ENCODE measurements at places on chromosomes 3 and 15.

GRCh38 chr3:195054311-195054710, 216.6 kb downstream of the XXYLT1 start:
- no peak for DNase-seq

DNA sequence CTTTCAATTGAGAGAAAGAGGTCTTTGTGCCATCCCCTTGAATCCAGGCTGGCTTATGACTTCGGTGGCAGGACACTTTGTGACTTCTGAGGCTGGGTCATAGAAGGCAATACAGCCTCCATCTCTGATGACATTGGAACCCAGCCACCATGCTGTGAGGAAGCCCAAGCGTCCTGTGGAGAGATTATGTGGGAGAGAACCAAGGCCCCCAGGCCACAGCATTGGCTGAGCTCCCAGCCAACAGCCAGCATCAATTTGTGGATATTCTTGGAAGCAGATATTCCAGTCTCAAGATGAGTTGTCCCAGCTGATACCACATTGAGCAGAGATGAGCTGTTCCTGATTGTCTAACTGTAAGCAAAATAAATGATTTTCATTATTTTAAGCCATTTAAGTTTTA, 12.7 kb upstream of the XIRP1 start:
- no peak for DNase-seq

DNA sequence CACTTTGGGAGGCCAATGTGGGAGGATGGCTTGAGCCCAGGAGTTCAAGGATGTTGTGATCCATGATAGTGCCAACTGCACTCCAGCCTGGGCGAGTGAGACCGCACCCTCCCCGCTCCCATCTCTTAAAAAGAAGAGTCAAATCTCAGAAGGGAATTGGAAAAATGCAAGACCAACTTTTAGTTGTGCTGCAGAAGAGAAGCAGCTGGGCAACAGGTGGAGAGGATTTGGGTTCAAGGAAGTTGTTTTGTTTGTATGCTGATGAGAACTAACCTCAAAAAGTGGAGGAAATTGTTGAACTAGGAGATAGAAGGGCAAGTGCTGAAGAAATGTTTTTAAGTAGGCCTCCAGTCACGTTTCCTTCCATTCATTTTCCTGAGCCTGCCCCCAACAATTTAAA, 12.8 kb upstream of the PDCD7 start:
- no peak for DNase-seq

- no peak for DNase-seq
These were observed 268.6 kb upstream of the SLITRK3 start for GRCh38 chr3:165464736-165465135.

GRCh38 chr15:71011503-71012155, 103.6 kb upstream of the THSD4 start:
- no peak for DNase-seq

DNA sequence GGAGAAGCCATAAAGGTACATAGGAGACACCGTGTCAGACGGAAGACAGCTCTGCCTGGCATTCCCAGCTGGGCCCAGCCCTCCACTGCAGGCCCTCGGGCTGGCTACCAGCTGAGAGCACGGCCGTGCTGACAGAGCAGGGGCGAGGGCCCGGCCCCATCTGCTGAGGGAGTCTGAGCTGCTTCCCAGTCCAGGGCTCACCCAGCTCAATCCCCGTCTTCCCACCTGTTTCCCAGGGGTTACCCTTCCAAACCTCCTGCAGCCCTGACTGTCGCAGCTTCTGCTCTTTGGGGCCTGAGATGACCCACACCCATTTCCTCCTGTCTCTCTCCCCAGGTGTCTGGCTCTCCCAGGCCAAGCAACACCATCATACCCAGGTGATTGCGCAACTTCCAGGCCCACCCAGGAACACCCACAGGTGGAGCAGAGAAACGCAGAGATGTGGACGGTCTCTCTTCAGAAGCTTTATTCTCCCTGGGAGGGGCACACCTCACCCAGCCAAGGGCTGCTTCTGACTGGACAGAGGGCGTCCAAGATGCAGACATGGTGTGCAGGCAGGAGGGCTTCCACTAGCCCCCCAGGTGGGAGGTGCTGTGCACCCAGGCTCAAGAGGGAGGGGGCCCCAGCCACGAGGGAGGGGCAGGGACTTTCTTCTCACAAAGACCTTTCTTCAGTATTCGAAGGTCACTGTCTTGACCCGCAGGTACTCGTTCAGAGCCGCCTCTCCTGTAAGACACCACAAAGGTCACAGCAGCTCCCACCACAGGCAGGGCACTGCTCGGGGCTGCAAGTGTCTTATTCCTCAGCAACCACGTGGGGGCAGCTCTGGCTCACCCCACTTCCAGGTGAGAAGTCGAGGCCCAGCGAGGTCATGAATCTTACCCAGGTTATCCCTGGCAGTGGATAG, 19.4 kb upstream of the SLC41A3 start:
- no peak for DNase-seq

GRCh38 chr3:184760337-184761074, 48.6 kb upstream of the MAGEF1 start:
- DNase-seq = no peak

- DNase-seq = no peak
These were observed 343.3 kb downstream of the DIPK2A start for GRCh38 chr3:144314946-144315345.

DNA sequence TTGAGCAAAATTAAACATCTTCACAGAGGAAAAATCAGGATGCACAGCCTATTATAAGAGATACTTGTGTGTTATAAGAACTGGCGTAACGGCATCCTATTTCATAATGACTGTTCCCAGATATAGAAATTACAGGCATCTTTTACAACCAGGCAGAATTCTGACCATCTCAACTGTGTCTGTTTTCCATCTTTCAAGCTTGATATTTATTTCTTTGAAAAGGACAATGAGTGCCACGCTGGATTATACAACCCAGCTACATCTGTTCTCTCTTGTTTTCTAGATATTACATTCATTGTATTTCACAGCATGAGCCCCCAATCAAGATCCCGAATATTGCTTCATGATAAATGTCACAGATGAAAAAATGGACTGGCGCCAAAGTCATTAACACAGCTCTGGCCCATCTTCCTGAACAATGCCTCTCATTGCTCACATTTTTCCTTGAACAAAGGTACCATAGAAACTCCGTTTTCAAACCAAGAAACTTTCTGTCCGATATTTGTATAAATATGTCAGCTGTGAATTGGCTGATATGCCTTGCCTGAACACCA, 420.6 kb downstream of the TBL1XR1 start:
- no peak for DNase-seq

- DNase-seq = no peak
These were observed 523.9 kb upstream of the RGMA start for GRCh38 chr15:93612953-93613352.

DNA sequence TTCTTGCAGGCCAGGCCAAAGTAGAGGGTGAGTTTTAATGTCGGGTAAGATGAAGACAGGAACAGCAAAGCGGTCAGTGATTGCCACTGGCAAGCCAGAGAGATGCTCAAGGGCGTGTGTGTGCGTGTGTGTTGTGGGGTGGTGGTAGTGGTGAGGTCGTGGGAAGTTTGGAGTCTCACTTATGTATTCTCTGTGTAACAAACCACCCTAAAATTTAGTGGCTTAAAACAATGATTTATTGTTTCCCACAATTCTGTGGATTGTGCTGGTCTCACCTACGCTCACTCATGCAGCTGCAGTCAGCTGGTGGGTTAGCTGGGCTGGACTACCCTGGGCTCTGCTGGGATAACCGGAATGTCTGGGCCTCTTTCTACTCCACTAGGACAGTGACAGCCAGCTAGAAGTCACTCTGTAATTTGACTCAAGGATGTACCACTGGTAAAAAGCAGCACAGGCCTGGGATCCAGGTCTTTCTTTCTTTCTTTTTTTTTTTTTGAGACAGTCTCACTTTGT, 50.9 kb upstream of the BHLHE40 start:
- DNase-seq = no peak

DNA sequence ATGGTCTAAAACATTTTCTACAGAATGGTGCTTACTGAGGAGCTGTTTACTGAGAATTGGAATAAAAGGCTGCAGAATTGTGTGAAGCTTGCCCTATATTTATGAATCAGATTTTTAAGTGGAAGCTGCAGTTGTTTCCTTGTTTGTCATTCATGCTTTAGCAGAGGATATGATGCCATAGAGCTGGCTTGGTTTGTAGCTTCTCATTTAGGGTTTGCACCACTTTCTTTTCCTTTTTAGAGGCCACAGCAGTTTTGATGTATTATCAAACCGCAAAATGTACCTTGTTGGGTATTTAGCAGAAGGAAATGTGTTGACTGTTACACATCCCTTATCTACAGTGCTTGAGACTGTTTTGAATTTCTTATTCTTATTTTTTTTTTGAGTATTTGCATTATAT, 66.2 kb downstream of the RASA2 start:
- no peak for DNase-seq

GRCh38 chr15:66758844-66759243, 56.8 kb downstream of the SMAD6 start:
- DNase-seq = no peak

DNA sequence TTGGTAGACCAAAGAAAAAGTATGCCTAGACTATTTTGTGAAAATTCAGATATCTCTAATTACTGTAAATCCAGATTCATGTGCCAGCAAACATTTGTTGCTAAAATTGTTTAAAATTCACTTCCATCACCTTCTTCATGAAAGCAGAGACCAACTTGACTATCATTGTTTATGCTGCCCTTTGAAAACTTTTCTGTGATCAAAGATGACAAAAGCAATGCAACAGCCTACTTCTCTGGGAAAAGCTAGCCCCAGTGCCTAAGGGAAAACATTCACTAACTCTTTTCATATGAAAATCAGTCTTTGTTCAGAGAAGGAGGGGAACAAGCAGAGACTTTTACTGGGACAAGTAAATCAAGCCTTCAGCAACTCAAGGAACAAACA, 178.0 kb upstream of the P2RY1 start:
- no peak for DNase-seq

DNA sequence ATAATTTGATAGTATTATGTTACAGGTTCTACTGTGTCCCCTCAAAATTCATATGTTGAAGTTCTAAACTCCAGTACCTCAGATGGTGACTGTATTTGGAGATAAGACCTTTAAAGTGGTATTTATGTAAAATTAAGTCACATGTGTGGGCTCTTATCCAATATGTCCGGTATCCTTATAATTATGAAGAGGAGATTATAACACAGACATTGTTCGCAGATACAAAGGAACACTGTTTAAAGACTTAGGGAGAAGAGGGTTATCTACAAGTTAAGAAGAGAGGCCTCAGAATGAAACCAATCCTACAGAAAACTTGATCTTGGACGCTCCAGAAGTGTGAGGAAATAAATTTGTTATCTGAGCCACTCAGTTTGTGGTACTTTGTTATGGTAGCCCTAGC, 50.9 kb downstream of the DPH6 start:
- no peak for DNase-seq
